Smooth muscle cell of the brain vasculature (primary cell): ENCODE measurements at places on chromosomes 6 and 20.

DNA sequence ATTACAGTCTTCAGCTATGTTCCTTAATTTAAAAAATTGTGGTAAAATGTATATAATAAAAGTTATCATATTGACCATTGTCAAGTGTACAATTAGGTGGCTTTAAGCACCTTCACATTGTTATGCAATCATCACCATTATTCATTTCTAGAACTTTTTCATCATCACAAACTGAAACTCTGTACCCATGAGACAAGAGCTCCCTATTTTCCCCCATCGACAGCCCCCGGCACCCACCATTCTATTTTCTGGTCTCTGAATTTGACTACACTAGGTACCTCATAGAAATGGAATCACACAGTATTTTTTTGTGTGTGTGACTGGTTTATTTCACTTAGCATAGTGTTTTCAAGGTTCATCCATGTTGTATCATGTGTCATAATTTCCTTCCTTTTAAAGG lies 39.7 kb upstream of the FYN start:
- no peak for DNase-seq

- no peak for DNase-seq
Observed at GRCh38 chr6:72410769-72411168, 211.1 kb upstream of the KCNQ5 start.

- peak; percentile 65 for DNase-seq
Observed at GRCh38 chr20:37202267-37202943, 23.1 kb upstream of the MROH8 start.

DNA sequence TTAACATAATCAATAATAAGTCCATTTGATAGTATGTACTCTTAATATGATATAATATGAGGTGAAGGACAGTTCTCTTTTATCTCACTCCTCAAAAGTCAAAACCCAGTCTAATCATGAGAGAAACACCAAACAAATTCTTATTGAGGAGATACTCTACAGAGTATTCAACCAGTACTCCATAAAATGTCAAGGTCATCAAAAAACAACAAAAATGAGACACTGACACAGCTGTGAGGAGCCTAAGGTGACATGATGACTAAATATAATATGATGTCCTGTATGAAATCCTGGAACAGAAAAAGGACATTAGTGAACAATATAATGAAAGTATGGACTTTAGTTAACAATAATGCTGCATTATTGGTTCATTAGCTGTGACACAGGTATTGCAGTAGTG lies 675.1 kb downstream of the HTR1B start:
- no peak for DNase-seq

- no peak for DNase-seq
Observed at GRCh38 chr6:141403103-141403502, 729.6 kb upstream of the GJE1 start.

DNA sequence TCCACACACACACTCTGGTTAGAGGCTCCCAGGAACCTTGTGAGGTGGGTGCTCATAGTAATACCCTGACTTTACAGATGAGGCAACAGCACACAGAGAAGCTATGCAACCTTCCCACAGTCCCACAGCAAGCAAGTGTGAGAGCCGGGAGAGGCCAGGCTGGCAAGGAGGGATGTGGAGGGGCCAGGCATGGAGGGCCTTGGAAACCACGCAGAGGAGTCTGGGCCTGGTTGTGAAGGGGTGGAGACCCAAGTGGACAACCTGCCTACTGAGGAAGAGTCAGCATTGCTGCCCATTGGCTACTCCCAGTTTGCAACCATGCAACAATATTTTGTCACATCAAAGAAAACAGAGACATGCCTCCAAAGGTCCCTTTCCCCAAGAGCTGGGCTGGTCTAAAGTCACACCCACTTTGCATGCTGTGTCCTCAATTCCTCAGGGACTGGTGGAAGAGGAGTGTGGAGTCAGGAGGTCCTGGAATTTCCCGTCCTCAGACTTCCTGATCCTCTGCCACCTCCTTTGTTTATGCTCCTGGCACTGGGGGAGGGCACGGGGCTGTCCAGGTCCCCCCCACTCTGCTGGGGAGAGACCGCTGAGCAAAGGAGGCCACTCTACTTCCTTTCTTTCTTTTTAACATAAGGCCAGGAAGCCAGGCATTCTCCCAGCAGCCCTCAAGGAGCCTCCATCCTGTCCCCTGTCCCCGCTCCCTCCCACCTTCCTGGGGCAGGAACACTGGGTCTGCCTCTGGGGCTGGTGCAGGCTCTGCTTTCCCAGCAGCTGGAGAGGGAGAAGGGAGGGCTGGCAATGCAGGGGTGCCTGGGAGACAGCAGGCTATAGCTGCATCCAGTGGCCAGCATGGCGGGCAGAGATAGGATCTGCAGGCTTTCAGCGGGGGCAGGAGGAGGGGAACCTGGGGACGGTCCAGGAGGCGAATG lies 68.3 kb downstream of the NOL4L start:
- DNase-seq, result no peak

- DNase-seq, result no peak
Observed at GRCh38 chr20:2793471-2793870, 7.0 kb downstream of the CPXM1 start.

- no peak for DNase-seq
Observed at GRCh38 chr20:47349365-47350180, 6.9 kb downstream of the ZMYND8 start.

- no peak for DNase-seq
Observed at GRCh38 chr20:52104546-52105441, 86.8 kb downstream of the ZFP64 start.

- no peak for DNase-seq
Observed at GRCh38 chr6:3291987-3292386, 33.2 kb downstream of the PSMG4 start.

- DNase-seq, result no peak
Observed at GRCh38 chr6:107244742-107245480, 129.6 kb upstream of the BEND3 start.

DNA sequence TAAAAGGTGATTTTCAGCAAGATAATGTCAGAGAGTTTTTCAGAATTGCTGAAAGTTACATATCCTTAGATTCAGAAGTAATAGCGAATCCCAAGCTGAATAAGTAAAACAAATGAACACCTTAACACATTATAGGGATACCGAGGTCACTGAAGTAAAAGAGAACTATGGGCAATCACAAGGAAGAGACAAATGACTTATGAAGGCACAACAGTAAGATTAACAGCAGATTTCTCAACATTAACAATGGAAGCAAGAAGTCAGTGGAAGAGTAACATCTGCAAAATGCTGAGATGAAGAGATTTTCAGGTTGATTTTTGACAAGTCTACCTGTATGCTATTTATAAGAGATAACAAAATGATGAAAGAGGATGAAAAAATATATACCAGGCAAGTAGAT lies 86.1 kb upstream of the EZR start:
- DNase-seq, result no peak

DNA sequence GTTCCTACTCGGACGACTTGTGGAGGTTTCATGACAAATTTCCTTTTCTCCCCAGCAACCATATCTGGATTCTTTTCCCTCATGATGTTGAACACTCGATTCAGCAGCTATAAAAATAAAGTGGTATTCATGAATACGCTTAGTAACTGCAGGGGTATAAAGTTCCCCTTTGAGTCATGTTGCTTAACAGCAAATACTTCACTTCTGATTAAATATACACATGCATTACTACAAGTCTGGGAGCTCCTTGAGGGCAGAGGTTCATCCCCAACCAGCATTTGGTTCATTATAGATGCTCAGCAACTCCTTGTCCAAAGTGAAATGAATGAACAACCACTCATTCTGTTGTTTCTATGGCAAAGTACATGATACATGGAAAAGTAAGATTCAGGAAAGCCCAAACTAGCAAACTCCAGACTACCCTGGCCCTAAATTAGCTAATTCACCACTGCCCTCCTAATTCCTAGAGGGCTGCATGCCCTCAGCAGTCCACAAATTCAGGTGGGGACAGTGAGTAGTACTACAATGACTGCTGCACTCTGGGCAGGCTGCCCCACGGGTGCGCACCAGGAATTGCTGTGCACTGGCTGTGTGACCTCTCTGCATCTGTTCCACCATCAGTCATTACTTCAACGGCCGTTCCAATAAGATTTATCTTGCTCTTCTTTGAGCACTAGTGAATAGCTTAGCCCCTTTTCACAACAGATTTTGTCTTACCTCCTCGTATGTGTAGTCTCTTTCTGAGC lies 15.2 kb downstream of the EIF2S2 start:
- no peak for DNase-seq

DNA sequence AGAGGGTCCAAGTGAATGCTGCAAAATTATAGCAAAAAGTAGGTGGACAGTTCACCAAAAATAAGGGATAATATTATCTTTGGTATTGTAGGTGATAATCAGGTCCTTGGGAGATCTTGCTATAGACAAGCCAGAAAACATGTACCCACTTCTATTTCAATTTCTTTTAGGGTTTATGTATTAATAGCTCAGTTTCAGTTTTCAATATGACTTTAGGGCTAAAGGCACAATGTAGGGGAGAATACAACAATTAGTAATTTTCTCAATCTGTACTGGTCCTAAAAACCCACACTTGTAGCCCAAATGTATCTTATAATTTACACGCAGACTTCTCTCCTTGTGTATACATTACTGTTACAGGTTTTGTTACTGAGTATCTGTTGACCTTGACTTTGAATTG lies 307.0 kb upstream of the ID4 start:
- DNase-seq, result no peak

DNA sequence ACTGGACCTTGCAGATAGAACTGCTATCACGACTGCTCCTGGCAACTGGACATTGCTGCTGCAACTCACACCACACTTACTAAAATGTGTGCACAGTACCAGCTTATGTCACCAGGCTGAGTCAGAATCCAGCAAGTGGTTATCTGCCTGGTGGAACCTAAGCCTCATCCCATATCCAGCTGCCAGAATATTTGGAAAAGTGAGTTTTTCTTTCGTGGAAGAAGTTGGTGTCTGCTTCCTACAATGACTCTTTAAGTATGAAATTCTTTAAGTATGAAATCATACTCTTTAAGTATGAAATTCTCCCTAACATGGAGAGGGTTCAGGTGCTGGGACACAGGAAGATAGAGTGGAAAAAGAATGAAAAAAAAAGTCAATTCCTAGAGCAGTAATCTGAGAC lies 16.4 kb upstream of the POLR1H start:
- DNase-seq, result no peak

DNA sequence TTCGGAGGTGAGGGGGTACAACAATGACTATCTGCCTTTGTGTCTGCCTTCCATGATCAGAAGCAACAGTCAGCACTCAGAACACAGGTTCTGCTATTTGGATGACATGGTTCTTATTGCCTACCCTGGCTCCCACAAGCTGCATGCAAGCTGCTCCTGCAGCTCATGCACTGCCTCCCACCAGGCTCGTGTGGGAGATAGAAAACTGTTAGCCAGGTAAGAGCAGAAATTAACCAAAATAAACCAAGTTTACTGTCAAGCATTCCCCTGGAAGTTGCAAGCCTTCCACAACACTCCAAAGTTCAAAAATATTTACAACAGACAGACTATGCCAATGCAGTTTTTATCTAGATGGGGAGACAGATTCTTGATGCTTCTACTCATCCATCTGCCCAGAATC lies 31.0 kb downstream of the OPRM1 start:
- no peak for DNase-seq

GRCh38 chr20:59611286-59611685 lies 6.9 kb downstream of the PHACTR3 start:
- no peak for DNase-seq

- no peak for DNase-seq
Observed at GRCh38 chr6:43644940-43645612, at the start of gene RSPH9. TSS of gene RSPH9 (plus strand) at chr6:43645036. CDS start at chr6:43645099, 63 bp downstream.

DNA sequence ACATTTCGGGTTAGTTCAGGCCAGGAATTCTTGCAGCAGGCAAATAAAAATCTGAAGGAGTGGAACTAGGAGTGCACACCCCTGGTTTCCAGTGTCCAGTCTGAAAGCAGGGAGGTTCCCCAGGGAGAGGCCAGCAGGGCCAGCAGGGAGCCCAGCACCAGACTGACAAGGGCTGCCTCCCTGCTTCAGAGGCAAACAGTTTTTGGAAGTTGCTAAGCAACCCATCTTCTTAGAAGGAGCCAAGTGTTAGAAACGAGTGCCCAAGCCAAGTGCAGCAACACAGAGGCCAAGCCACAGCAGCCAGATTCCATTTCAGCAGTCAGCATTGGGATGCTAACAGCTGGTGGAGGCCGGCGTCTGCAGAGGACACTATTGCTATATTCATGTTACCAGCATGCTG lies 179.1 kb downstream of the SYNDIG1 start:
- DNase-seq, result no peak

DNA sequence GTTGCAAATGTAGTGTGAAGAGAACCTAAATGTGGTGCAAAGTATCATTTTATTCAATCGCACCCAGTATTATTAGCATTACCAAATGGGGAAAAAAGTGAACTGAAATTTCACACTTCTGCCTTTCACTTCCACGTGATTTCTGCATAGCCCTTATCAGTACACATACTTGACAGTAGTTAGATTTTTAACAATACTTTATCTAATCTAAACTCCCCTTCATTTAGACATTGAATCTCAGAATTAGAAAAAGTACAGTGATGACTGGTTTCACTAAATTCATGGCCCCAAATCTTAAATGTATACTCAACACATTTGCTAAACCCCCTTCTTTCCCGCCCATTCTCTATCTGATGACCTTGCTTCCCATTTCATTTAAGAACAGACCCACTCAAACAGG lies 14.3 kb downstream of the STX7 start:
- no peak for DNase-seq

GRCh38 chr6:138004430-138005287 lies 102.6 kb downstream of the PERP start:
- no peak for DNase-seq

DNA sequence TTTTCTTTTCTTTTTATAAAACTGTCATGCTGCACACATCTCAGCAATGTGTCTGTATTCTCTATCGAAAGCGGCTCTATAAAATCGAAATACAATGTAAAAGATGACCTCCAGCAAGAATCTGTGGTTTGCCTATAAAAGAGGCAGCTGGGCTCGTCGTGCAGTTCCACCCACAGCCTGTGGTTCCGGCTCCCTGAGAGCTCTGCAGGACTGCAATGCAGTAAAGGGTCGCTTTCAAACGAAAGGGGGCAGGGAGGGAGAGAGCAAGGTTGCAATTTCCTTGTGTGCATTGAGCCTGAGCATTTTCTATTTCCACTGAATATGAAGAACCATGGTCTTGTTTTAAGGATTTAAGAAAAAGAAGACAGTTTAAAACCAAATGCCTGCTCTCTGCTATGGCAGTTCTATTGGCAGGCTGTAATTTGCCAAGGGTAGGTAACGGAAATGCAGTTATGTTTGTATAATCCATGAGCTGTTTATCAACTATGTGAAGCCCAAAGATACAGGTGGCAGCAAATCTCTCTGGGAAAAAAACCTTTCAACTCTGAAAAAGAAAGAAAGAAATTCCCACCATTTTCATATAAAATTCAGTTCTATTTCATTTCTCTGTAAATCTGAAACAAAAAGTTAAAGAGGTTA lies 236.5 kb downstream of the HACE1 start:
- DNase-seq, result no peak

GRCh38 chr6:52253494-52253893 lies 9.2 kb upstream of the IL17F start:
- DNase-seq, result no peak

- DNase-seq, result no peak
Observed at GRCh38 chr6:35620706-35621105, 68.0 kb downstream of the FKBP5 start.

DNA sequence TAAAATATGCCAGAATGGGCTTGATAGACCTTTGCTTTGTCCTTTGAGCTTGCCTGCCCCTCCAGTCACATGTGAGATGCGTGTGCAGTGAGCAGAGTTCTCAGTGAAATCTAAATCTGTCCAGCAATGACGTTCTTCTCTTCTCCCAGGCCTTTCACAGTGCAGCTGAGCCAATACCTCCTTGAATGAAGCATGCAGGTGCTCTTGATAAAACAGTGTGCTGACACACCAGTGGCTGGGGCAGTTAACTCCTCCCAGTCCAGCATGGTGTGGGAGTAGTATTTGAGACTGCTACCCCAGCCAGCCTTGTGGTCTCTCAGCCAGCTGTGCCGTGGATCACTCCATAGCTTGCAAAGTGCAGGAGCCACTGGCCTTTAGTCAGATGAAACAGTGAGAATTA lies 240.5 kb downstream of the FARS2 start:
- DNase-seq, result no peak
